ENCODE measurements at places on chromosomes 7 and 10. TPM values are rescaled to one million over a fixed set of nuclear protein-coding genes. Genes with fewer than 3 reads are reported as not detected.

GRCh38 chr10:116263870-116264655, 8.9 kb downstream of the GFRA1 start:
- H3K27me3 ChIP-seq = peaks cover 11% of the 10 kb centered on the region
- no peak overlapping the region for H3K4me3 ChIP-seq
- H3K4me1 ChIP-seq = no peaks in the 10 kb centered on the region
- no peak overlapping the region for H3K27ac ChIP-seq
- no peak for DNase-seq

DNA sequence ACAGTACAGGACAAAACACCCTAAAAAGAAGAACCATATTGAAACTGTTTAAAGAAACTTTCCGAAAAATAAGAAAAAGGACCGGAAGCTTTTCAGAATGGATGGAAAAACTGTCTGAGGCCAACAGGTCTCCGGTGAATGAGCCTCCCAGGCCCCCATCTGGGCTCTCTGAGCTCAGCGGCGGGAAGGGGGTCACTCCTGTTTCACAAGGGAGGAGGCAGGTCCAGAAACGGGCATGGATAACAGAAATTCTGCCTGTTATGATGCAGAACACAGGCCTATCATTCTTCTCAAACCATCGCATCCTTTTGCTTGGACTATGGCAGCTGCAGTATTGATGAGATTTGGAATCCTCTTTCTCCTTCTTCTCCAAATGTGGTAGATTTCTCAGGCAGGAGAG, 58.9 kb upstream of the SHH start:
- H3K27me3 ChIP-seq = no peaks in the 10 kb centered on the region
- no peak overlapping the region for H3K27ac ChIP-seq
- no peak for DNase-seq
- H3K4me1 ChIP-seq = no peaks in the 10 kb centered on the region
- H3K36me3 ChIP-seq = no peaks in the 10 kb centered on the region

Gene TWIST1
- total RNA-seq = not detected

DNA sequence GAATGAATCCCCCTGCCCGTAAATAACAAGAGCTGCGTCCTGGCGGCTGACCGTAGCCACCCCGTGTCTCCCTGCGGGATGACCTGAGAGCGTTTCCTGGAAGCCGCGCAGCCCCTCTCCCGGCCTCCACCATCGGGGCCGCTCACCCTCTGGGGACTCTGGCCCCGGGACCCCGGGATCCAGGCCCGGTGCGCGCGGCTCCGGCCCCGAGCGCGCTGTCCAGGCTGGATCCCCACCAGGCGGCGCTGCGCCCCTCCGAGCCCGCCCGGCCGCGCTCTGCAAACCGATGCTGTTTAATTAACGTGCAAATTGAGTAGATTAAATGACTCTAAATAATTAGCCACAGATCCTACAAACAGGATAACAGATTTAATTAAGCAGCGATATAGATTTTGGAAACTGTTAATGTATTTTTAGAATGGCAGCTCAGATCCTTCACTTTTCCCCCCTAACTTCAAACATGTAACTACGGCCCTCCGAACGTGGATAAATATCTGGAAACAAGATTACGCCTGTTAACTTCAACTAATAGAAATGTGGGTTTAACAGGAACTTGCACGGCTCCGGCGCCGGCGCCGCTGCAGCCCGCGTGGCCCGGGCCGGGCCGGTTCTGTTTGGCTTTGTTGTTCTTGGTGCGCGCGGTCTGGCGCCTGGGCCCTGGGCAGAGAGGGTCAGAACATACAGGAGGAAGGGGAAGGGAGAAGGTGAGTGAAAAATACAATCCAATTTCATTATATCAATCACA, 7.1 kb upstream of the UNCX start:
- no peaks in the 10 kb centered on the region for H3K36me3 ChIP-seq
- H3K27ac ChIP-seq = no peak overlapping the region
- DNase-seq = peak; percentile 60
- H3K4me3 ChIP-seq = no peak overlapping the region
- peaks cover 57% of the 10 kb centered on the region for H3K27me3 ChIP-seq
- H3K4me1 ChIP-seq = peaks cover 6% of the 10 kb centered on the region

- DNase-seq = no peak
- H3K36me3 ChIP-seq = no peaks in the 10 kb centered on the region
- H3K27ac ChIP-seq = no peak overlapping the region
- H3K27me3 ChIP-seq = peaks cover 10% of the 10 kb centered on the region
Observed at GRCh38 chr7:155234950-155235789, 62.5 kb upstream of the INSIG1 start.

DNA sequence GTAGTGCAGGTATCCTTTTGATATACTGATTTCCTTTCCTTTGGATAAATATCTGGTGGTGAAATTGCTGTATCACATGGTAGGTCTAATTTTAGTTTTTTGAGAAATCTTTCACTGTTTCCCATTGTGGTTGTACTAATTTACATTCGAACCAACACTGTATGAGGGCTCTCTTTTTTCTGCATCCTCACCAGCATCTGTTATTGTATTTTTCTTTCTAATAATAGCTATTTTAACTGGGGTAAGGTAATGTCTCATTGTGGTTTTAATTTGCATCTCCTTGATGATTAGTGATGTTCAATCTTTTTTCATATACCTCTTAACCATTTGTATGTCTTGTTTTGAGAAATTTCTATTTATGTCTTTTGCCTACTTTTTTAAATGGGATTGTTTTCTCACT, 335.4 kb upstream of the MTPN start:
- H3K27ac ChIP-seq = no peak overlapping the region
- H3K4me1 ChIP-seq = no peaks in the 10 kb centered on the region
- no peaks in the 10 kb centered on the region for H3K27me3 ChIP-seq
- H3K36me3 ChIP-seq = no peaks in the 10 kb centered on the region
- no peak overlapping the region for H3K4me3 ChIP-seq
- DNase-seq = no peak

Gene ARHGAP22
- total RNA-seq = not detected

GRCh38 chr7:82067628-82068264, 297.9 kb upstream of the HGF start:
- H3K36me3 ChIP-seq = no peaks in the 10 kb centered on the region
- H3K4me1 ChIP-seq = no peaks in the 10 kb centered on the region
- no peak overlapping the region for H3K4me3 ChIP-seq
- no peak overlapping the region for H3K27ac ChIP-seq
- no peaks in the 10 kb centered on the region for H3K27me3 ChIP-seq

- peak overlapping the region; percentile 89 for H3K4me3 ChIP-seq
- peaks cover 26% of the 10 kb centered on the region for H3K36me3 ChIP-seq
- H3K4me1 ChIP-seq = peaks cover 35% of the 10 kb centered on the region
- no peak for DNase-seq
- H3K27ac ChIP-seq = peak overlapping the region; percentile 97
- no peaks in the 10 kb centered on the region for H3K27me3 ChIP-seq
Observed at GRCh38 chr10:87816898-87817608, 973 bp downstream of the ATAD1 start.

DNA sequence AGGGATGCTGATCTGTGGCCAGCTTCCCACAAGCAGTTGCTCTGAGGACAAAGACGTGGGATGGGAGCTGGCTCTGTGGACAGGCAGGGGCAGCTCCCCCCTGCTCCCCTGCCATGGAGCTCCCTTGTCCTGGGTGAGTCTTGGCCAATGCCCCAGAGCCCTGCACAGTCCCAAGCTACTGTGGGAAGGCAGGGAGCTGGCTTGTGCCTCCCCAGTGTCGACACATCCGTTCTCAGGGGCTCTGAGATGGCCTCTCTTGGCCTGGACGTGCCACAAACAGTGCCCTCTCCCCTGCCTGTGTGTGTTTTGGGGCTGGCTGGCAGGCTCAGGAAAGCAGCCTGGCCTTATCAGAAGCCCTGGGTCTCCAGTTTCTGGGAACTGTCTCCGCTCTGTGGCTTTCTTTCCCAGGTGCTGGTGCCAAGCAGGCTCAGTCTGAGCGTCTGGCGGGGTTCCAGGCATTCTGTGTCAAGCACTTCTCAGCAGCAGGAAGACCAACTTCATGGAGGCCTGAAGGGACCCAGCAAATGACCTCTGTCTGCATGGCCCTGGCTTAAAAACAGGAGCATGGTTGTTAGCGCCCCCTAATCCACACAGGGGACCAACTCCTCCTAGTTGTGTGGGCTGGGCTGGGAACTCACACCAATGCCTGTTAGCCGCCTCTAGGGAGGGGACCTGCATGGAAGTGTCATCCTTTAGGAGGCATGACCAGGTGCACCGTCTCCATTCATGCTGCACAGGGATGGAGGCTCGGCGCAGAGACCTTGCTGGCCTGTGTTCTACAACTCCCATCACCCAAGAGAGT, 375.2 kb downstream of the RPS24 start:
- no peaks in the 10 kb centered on the region for H3K36me3 ChIP-seq
- no peak overlapping the region for H3K4me3 ChIP-seq
- H3K27me3 ChIP-seq = peaks cover 8% of the 10 kb centered on the region
- peaks cover 8% of the 10 kb centered on the region for H3K4me1 ChIP-seq
- no peak for DNase-seq
- H3K27ac ChIP-seq = no peak overlapping the region

DNA sequence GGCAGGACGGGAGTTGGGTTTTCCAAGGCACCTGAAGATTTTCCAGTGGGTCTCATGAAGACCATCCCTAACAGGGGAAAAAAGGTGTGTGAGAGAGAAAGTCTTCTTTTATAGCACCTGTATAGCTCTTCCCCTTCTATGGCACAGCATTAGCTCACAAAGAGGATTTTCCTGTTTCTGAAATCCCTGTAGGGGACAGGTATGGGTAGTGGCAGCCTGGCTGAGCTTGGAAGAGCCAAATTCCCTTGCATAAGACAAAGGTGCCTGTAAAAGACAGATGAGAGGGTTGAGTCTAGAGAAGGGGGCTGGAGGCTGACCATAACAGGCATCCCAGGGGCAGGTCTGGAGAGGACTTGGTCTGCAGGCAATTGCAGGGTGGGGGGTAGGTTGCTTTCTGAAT, 63.7 kb downstream of the COL13A1 start:
- H3K4me1 ChIP-seq = peaks cover 5% of the 10 kb centered on the region
- no peak for DNase-seq
- no peaks in the 10 kb centered on the region for H3K36me3 ChIP-seq
- no peaks in the 10 kb centered on the region for H3K27me3 ChIP-seq
- H3K4me3 ChIP-seq = no peak overlapping the region

GRCh38 chr10:62916141-62916603, 100.0 kb upstream of the EGR2 start:
- H3K27ac ChIP-seq = no peak overlapping the region
- no peak overlapping the region for H3K4me3 ChIP-seq
- DNase-seq = no peak
- H3K36me3 ChIP-seq = no peaks in the 10 kb centered on the region
- peaks cover 14% of the 10 kb centered on the region for H3K27me3 ChIP-seq
- H3K4me1 ChIP-seq = peaks cover 15% of the 10 kb centered on the region

GRCh38 chr10:19702215-19702614, 114.0 kb upstream of the PLXDC2 start:
- H3K4me1 ChIP-seq = no peaks in the 10 kb centered on the region
- H3K36me3 ChIP-seq = no peaks in the 10 kb centered on the region
- H3K4me3 ChIP-seq = no peak overlapping the region
- no peak overlapping the region for H3K27ac ChIP-seq
- DNase-seq = no peak

Gene ZNF239
- total RNA-seq = 0.56 TPM
